Uterus (tissue), 4 donors: ENCODE measurements at places on chromosomes 5 and 9.

- no peak overlapping the region for H3K4me3 ChIP-seq
- H3K36me3 ChIP-seq: no peaks in the 10 kb centered on the region
- DNase-seq: no peak
- H3K27ac ChIP-seq: no peak overlapping the region
- H3K4me1 ChIP-seq: no peaks in the 10 kb centered on the region
- no peaks in the 10 kb centered on the region for H3K27me3 ChIP-seq
These were observed 312.1 kb upstream of the CDH18 start for GRCh38 chr5:20300110-20300509.

DNA sequence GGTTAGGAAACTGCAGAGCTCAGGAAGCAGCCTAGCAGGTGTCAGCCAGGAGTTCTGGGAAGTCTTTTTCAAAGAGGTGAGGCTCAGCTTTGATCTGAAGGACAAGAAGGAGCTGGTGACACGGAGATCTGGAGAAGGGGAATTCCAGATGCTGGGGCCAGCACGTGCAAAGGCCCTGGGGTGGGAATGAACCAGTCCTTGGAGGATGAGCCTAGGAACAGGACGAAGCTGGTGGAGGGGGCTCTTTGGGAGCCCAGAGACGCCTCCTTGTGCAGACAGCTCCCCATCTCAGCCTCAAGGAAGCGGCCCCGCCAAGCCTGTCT lies 15.2 kb upstream of the RNU6ATAC start:
- no peak overlapping the region for H3K4me3 ChIP-seq
- H3K27me3 ChIP-seq: no peaks in the 10 kb centered on the region
- no peaks in the 10 kb centered on the region for H3K36me3 ChIP-seq
- H3K4me1 ChIP-seq: no peaks in the 10 kb centered on the region
- DNase-seq: no peak

DNA sequence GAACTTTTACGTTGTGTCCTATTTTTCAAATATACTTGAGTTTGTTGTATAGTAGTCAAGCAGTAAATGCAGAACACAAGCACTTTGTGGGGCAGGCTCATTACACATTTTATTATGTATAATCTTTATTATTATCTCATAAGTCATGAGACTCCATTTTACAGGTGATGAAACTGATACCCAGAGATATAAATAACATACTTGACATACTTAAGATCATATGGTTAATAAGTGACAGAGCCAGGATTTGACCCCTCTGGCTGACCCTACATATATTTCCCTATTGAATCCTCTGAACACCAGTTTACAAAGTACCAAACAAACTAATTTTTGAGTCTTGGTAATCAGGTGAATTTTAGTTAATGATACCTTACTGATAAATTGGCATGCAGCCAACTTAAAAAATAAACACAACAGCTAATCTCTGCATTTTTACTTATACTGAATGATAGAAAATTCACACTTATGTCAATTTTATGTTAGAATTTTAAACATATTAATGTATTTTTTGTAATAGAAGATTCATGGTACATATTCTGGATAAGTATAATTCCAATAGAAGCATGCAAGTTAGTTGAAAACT lies 305.0 kb upstream of the MEF2C start:
- H3K4me3 ChIP-seq: no peak overlapping the region
- no peak overlapping the region for H3K27ac ChIP-seq
- H3K27me3 ChIP-seq: no peaks in the 10 kb centered on the region

- no peaks in the 10 kb centered on the region for H3K27me3 ChIP-seq
- DNase-seq: no peak
- H3K27ac ChIP-seq: no peak overlapping the region
- no peaks in the 10 kb centered on the region for H3K36me3 ChIP-seq
- no peaks in the 10 kb centered on the region for H3K4me1 ChIP-seq
- H3K4me3 ChIP-seq: no peak overlapping the region
These were observed 265.0 kb downstream of the ZNF608 start for GRCh38 chr5:124481419-124481818.

DNA sequence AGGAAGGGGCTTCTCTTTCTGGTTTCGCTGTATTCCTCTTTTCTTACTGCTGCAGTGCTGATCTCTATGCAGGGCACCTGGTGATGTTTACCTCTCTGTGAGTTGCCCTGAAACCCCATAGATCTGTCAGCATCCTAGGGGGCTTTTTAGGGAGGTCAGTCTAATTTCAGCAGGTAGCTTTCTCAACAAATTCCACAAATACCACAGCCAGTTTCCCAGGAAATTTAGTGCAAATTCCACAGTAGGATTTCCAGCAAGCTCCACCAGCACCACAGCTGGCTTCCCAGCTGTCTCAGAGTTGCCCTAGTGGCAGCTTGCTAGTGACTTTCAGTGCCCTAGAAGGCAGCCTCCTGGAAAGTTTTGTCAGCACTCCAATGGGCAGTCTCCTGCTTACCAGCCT lies 379.1 kb upstream of the SMC2 start:
- no peak overlapping the region for H3K27ac ChIP-seq
- no peaks in the 10 kb centered on the region for H3K4me1 ChIP-seq
- DNase-seq: no peak
- no peaks in the 10 kb centered on the region for H3K27me3 ChIP-seq

- no peaks in the 10 kb centered on the region for H3K4me1 ChIP-seq
- H3K27ac ChIP-seq: no peak overlapping the region
- DNase-seq: no peak
- H3K27me3 ChIP-seq: no peaks in the 10 kb centered on the region
- no peak overlapping the region for H3K4me3 ChIP-seq
- H3K36me3 ChIP-seq: no peaks in the 10 kb centered on the region
These were observed 30.7 kb downstream of the PPARGC1B start for GRCh38 chr5:149760854-149761187.

GRCh38 chr9:94973451-94973941 lies 247.0 kb downstream of the AOPEP start:
- H3K27me3 ChIP-seq: no peaks in the 10 kb centered on the region
- H3K36me3 ChIP-seq: no peaks in the 10 kb centered on the region
- H3K4me3 ChIP-seq: no peak overlapping the region
- peak overlapping the region; percentile 58 for H3K27ac ChIP-seq
- H3K4me1 ChIP-seq: no peaks in the 10 kb centered on the region

DNA sequence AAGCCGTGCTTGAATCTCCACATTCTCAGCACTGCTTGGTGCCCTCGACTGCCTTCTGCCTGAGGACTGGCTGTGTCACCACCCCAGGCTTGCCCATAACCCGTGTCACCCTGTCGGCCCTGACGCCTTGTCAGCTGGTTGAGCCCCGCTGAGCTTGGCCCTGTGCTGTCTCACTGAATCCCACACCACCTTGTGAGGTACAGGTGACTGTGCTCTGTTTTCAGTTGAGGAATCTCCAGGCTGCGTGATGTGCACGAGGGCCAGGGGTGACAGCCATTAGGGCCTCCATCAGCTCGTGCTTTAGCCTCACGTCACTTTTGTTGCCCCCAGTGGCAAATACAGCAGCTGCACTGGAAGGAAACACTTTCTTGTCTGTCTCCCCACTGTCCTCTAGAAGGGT lies 90.7 kb downstream of the CACNA1B start:
- no peak overlapping the region for H3K27ac ChIP-seq
- no peaks in the 10 kb centered on the region for H3K4me1 ChIP-seq
- no peaks in the 10 kb centered on the region for H3K36me3 ChIP-seq

DNA sequence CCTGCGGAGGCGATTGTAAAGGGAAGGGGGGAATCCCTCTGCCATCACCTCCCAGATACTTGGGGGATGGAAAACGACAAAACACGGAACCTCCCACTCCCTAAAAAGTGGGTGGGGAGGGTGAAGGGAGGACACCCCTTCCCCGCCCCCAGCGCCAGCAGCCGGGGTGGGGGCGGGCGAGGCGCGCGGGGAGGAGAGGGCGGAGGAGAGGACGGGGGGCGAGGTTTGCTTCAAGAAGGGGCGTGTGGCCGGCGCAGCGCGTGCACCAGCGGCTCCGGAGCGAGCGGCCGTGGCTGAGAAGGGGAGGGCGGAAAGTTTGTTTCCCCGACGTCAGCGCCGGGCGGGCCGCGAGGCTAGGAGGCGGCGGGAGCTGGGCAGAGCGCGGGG lies at the start of gene PRRX2:
PRRX2 (plus strand) TSS at position 259 of the 387 bp plus-strand sequence. CDS start 221 bp downstream, outside the sequence.
- no peak for DNase-seq
- no peaks in the 10 kb centered on the region for H3K4me1 ChIP-seq
- no peaks in the 10 kb centered on the region for H3K36me3 ChIP-seq
- H3K27ac ChIP-seq: no peak within 1 kb of the TSS
- H3K27me3 ChIP-seq: peaks cover 5% of the 10 kb centered on the region

- no peak for DNase-seq
- no peaks in the 10 kb centered on the region for H3K27me3 ChIP-seq
- no peaks in the 10 kb centered on the region for H3K4me1 ChIP-seq
- H3K27ac ChIP-seq: peak overlapping the region; percentile 32
These were observed 11.7 kb downstream of the MLLT3 start for GRCh38 chr9:20610591-20610990.

GRCh38 chr9:13278023-13278367 lies 1.5 kb downstream of the MPDZ start:
- DNase-seq: no peak
- H3K36me3 ChIP-seq: no peaks in the 10 kb centered on the region
- peak overlapping the region; percentile 96 for H3K27ac ChIP-seq
- H3K27me3 ChIP-seq: no peaks in the 10 kb centered on the region

- H3K27ac ChIP-seq: no peak overlapping the region
- H3K27me3 ChIP-seq: no peaks in the 10 kb centered on the region
- H3K36me3 ChIP-seq: no peaks in the 10 kb centered on the region
These were observed 36.8 kb downstream of the EGR1 start for GRCh38 chr5:138502121-138502520.

GRCh38 chr5:113047234-113047633 lies 70.6 kb downstream of the DCP2 start:
- peak; percentile 34 for DNase-seq
- H3K36me3 ChIP-seq: no peaks in the 10 kb centered on the region
- no peaks in the 10 kb centered on the region for H3K27me3 ChIP-seq
- H3K4me1 ChIP-seq: no peaks in the 10 kb centered on the region
- H3K4me3 ChIP-seq: no peak overlapping the region
- peak overlapping the region; percentile 7 for H3K27ac ChIP-seq

GRCh38 chr5:59342181-59342580 lies 551.3 kb downstream of the PDE4D start:
- no peak for DNase-seq
- no peak overlapping the region for H3K27ac ChIP-seq
- H3K27me3 ChIP-seq: no peaks in the 10 kb centered on the region

- H3K4me3 ChIP-seq: no peak overlapping the region
- peaks cover 4% of the 10 kb centered on the region for H3K4me1 ChIP-seq
- H3K27me3 ChIP-seq: no peaks in the 10 kb centered on the region
- no peak for DNase-seq
- H3K27ac ChIP-seq: no peak overlapping the region
These were observed 92.6 kb upstream of the GAS1 start for GRCh38 chr9:87039809-87040392.
